ENCODE measurements at places on chromosomes 4 and X.

DNA sequence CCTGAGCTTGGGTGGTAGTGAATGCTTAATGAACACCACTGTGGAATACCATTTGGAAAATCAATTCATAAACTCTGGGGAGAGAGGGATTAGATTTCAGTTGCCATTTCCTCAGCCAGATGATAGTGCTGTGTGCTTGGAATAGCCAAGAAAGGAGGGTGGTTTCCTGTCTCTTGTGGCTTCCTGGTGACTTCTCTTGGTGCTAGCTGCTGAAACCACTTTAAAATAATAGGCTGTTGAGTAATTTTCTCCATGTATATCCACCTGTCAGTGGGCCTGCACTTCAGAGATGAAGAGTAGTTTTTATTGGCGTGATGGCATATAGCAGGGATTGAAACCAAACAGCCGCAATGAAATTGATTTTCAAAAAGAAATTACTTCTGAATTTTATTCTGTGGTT, 11.8 kb downstream of the EDA start:
- peak; percentile 59 for DNase-seq

- DNase-seq: no peak
These were observed 67.4 kb upstream of the HELT start for GRCh38 chr4:184950926-184951325.

DNA sequence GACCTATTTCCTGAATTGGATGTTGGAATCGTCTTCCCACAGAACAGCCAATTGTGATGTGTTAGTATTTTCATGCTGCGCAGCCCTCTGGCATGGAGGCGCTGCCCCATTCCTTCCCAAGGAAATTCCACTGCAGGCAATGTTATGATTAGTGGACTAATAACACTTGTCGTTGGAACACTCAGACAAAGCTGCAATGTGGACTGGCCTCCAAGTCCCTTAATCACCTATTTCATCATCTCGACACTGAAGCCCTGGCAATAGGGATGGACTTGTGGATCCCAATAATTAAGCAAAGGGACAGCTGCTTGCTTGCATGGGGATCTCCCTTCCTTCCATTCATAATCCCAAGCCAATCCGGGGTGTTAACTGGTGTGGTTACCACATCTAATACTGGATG, 78.8 kb upstream of the PLAC1 start:
- DNase-seq: no peak

DNA sequence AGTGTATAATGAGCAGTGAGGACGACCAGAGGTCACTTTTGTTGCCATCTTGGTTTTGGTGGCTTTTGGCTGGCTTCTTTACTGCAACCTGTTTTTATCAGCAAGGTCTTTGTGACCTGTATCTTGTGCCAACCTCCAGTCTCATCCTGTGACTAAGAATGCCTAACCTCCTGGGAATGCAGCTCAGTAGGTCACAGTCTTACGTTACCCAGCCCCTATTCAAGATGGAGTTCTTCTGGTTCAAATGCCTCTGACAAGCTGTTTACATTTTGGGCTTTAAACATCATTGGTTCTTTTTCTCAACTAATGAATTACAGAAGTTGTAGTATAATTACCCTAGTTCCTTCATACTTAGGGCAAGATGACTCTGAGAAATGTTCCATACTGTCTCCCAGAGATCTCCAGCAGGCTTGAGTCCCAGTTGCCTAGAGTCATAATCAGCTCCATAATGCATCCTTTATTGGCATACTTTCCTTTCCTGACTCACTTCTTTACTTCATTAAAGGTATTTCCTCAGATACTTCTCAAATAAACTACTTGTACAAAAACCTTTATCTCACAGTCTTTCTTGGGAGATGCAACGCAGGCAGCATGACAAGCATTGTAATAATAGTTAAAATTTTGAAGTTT, 136.5 kb downstream of the KDM6A start:
- peak; percentile 34 for DNase-seq

DNA sequence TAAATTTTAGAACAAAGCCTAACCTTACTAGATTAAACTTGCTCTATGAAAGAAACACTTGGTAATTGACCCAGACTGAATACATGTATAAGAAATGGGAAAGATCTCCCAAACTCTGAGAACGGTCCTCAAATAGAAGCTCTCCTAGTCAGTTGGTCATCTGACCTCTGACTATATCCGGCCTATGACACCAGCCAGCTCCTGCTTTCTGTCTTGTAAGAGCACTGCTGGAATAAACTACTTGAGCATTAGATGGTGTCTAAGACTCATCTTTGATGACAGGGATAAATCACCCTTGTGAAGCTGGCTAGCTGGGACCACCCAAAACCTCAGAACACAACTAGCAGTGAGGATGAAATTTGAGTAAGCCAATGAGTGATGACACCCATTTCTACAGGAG, 24.2 kb downstream of the LRIT3 start:
- DNase-seq: no peak

DNA sequence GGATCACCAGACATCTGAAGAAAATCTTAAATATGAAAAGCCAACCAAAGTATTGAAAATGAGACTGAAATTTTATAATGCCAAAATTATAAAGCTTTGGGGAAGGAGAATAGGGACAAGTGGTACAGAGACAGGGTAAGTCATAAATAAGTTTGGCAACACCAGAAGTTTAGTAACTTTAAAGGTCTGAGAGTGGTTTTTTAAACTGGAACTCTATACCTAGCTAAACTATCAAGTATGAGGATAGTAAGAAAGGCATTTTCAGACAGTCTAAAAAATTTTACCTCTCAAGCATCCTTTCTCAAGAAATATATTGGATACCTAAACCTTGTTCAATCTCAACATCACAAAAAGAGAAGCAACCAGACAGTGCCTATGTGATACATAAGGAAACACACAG, 92.4 kb downstream of the ANKRD17 start:
- DNase-seq: no peak

DNA sequence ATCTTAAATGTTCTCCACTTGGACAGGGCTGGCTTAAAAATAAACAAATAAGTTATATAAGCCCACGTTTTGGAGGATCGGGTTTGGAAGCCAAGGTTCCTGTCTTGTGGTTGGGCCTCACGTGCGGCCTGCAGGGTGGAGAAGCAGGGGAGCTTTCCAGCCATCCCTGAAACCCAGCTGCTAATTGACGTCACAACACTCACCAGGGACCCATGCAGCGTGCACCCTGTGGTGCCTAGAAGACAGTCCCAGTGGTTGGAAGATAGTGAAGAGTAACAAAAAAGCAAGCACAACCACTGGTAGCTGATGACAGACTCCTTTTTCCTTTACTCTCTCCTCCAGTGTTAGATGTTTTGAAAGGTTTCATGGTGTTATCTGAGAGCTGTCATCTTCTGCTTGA, 142.0 kb upstream of the RBPJ start:
- DNase-seq: no peak

GRCh38 chrX:71809886-71810285, 46.7 kb downstream of the CXorf49B start:
- peak; percentile 5 for DNase-seq

DNA sequence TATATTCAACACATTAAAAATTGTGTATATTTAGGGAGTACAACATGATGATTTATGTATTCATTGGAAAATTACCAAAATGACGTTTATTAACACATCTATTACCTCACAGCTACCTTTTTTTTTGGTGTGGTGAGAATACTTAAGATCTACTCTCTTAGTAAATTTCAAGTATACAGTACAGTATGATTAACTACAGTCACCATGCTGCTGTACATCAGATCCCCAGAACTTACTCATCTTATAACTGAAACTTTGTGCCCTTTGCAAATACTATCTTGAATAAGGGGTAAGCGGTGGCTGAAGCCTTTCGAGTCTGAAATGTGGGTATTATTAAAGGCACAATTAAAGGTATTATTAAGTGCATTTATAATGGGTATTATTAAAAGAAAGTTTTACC, 976 bp downstream of the PHKA1 start:
- no peak for DNase-seq

DNA sequence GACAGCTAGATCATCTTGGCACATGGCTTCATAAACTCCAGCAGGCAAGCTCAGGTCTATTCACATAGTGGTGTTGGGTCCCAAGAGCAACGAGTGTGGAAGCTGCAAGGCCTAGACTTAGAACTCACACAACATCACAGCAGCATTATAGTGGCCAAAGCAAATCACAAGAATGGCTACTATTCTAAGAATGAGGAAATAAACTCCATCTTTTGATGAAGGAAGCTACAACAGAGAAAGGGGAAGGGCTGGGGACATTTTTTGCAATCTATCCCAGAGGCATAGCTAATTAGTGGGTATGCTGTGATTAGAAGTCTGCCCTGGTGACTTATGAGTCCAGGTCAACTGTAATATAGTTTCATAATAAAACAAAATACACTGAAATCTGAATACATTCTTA, 42.9 kb upstream of the TAB3 start:
- no peak for DNase-seq

GRCh38 chr4:140243278-140243753, 89.3 kb upstream of the MAML3 start:
- no peak for DNase-seq

DNA sequence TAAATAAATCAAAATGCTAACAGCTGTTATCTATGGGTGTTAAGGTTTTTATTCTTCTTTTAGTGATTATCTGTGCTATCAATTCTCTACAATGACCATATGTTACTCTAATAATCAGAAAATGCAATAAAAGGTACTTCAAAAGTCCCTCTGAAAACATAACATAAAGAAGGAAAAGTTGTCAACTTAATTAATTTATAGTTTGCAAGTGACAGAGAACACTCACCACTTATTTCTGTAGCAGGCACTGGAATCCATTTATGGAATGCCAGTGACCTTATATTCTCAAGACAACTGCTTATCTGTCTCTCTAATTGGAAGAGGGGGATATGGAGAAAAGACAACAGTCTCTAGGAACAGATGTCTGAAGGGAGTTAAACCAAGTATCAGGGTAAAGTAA, 25.6 kb upstream of the PLS3 start:
- DNase-seq: no peak

GRCh38 chr4:13415068-13415785, 68.9 kb downstream of the RAB28 start:
- DNase-seq: no peak

GRCh38 chr4:81634766-81635549, 163.3 kb upstream of the RASGEF1B start:
- DNase-seq: peak; percentile 6

DNA sequence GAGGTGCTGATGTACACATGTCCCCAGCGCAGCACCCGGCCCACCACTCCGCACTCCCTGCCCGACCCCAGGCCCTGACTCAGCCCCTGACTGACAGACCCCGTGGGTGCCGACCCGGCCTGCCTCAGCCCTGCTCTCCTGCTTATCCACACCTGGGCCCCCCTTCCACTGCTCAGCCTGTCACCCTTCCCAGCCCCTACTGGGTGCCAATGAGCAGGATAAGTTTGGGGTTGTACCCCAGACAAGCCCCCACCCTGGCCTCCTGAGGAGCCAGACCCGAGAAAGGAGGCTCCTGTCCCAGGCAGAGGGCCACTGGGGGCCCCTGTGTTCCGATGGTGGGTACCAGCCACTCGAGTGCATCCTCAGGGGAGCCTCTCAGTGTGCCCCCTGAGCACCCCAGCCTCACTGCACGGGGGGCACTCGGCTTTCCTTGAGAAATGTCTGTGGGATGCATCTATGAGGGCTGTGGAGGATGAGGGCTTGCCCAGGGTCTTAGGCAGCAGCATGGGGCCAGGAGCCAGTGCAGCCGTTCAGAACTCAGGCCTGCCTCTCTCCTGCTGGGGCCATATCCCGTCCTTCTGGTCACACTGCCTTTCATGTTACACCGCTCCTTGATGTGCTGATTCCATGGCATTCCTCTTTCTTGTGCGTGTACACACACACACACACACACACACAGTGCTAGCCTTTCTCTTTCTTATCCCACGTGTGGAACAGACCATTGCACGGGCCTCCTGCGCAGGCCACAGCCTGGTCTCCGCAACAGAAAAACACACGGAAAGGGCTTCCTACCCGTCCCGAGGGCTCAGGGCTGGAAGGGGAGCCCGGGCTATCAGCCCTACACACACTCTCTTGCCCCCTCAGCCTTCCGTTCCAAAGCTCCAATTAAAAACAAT, 220.1 kb upstream of the PSAPL1 start:
- DNase-seq: no peak

DNA sequence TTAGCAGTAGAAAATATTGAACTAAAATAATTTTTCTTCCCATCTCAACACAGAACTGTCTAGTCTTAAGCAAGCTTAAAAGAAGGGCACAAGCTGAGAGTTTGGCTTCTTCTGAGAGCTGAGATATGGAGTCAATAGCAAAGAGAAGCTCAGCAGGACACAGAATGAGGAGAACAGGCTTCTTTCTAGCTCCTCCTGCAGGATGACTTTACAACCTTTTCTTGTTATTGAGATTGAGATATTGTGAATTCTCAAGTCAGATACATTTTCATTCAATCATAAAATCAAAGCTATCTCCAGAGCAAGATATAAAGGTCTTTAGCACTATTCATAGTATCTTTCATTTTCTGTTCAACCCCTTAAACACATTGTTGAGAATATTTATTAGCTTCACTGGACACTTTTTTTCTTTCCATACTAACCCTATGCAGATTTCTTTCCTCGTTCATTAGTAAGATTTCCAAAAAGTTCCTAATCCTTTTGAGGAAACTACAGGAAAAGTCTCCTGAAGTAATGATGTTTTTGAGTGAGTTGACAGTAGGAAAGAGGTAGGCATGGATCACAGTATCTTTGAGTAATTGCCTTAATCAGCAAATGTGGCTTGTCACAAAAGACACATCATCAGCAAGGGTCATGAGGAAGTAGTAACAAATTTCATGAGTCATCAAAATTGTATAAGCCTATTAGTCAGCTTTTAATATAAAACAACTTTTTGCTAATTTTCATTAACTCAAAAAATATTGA, 17.8 kb upstream of the CXCL3 start:
- peak; percentile 75 for DNase-seq

DNA sequence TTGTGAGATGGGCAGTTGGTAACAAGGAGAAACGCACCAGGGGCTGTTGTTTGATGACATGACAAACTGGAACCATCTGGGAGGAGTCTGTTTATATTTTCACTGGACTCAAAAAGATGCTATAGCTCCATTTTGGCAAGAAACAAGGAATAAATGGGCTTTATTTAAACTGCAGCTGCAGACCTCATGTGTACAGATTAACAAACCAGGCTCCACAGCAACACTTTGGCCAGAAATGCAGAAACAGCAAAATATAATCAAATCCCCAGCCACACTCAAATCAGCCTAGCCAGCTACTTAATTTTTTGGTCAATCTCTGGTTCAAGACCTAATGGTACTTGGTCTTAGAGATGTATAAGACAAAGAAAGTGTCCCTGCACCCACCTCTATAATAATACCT, 52.7 kb downstream of the ASB9 start:
- DNase-seq: no peak

DNA sequence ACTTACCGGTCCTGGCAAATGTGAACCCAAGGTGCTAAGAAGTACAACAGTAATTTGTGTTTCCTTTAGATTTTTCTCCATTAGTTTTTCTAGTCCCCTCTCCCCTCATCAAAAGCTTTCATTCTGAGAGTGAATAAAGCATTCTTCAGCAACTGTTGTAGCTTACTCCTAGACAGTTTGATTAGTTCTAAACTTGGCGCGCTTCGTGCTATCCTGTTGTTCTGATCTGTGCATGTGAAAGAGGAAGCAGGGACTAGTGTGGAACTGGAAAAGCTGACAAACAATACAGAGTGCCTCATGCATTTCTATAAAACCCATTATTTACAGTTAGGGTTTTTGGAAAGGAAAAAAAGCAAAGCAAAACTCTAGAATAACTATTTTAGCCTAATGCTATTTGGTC, 556.9 kb upstream of the SLIT2 start:
- no peak for DNase-seq

- no peak for DNase-seq
These were observed 12.0 kb upstream of the LRAT start for GRCh38 chr4:154731756-154732155.

Data from HT1080 (cell line).